GDM1 (cell line): ENCODE measurements at places on chromosomes 12 and 14.
A peak's percentile ranks its signal among the peaks of the same experiment; 100 is the strongest.

DNA sequence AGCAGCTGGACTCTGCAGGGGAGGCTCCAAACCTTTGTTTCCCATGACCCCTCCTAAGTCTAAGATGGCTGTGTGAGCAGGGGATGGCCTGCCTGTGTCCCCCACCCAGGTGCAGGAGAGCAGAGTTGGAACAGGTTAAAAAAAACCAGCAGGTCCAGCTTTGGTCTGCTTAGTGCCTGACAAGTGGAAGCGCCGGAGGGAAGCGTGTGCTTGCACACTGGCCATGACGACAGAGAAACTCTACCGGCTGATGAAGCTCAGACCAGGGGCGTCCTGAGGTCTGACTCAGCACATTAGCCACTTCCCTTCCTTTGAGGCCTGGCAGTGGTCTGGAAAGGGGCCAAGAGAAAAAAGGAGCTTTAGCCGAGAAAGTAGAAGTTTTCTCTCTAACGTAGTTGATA lies 280.1 kb downstream of the VRK1 start:
- DNase-seq, result peak; percentile 75

DNA sequence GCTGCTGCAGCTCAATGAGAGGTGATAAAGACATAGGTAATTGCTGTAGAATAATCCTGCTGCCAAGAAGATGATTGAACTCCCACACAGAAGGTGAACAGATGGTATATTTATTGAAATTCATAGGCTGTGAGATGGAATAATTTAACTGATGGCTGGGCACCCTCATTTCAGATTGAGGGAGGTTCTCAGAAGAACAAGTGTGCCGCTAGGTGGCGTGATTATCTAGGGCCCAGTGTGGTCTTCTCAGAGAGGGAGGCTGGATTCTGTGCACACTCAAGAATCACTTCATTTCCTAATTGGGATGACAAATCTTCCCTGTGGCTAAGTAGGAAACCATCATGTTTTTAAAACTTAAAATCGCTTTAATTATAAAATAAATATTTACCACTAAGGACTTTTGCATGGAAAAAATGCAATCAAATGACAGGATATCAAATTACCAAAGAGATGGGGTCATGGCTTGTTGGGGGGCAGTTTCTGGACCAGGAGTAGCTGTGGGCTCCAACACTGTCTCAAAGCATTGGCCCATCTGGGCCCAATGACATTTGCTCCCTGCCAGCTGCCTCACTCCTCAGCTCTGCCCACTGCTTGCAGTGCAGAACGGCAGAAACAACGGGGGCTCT lies 132.3 kb downstream of the SNAPC1 start:
- DNase-seq, result peak; percentile 17

DNA sequence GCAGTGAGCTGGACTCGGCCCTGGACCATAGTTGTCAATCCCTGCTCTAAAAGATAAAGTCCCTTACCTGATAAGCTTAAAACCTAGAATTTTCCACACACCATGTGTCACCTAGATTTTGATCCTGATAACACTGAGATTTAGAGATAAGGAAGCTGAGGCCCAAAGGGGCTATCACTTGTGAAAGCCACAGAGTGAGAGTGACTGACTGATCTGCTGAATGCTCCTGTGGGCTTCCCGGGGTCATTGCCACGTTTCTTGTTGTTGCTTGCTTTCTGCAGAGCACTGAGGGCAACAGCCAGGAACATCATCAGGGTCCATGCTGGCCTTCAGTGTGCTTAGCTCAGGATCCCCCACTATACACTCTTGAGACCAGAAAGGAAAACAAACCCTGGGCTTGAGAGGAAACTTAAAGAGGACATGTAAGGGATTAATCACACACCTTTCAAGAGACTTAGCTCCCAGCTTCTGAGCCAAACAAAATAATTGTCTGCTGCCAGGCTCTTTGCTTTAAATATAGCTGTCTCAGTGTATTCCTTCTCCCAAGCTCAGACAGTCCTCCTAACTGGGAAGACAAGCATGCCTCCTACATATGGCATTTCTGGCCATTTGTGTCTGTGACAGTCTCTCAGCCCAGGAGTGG lies 82.6 kb upstream of the ARHGAP5 start:
- no peak for DNase-seq

GRCh38 chr14:101380512-101380911 lies 180.8 kb upstream of the DIO3 start:
- no peak for DNase-seq

DNA sequence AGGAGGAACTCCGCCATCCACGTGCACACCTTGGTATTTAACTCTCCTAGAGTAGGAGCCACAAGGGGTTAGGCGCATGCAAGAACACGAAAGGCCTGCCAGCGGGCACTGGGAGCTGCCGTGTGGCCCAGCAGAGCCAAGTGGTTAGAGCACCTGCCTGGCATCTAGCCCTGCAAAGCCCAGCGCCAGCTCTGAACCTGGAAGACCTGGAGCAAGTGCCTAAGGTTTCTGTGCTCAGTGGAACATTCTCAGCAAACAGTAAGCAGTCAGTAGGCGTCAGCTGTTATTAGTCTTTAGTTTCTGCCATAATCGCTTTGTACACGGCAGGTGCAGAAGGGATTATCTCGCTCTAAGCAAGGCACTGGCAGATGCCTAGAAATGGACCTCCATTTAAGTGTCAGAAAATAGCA lies 55.4 kb downstream of the SETD3 start:
- DNase-seq, result no peak

- DNase-seq, result no peak
Measured at GRCh38 chr12:109510196-109510595, 32.8 kb downstream of the UBE3B start.

- DNase-seq, result no peak
Measured at GRCh38 chr12:93115198-93115601, 186.1 kb upstream of the EEA1 start.

DNA sequence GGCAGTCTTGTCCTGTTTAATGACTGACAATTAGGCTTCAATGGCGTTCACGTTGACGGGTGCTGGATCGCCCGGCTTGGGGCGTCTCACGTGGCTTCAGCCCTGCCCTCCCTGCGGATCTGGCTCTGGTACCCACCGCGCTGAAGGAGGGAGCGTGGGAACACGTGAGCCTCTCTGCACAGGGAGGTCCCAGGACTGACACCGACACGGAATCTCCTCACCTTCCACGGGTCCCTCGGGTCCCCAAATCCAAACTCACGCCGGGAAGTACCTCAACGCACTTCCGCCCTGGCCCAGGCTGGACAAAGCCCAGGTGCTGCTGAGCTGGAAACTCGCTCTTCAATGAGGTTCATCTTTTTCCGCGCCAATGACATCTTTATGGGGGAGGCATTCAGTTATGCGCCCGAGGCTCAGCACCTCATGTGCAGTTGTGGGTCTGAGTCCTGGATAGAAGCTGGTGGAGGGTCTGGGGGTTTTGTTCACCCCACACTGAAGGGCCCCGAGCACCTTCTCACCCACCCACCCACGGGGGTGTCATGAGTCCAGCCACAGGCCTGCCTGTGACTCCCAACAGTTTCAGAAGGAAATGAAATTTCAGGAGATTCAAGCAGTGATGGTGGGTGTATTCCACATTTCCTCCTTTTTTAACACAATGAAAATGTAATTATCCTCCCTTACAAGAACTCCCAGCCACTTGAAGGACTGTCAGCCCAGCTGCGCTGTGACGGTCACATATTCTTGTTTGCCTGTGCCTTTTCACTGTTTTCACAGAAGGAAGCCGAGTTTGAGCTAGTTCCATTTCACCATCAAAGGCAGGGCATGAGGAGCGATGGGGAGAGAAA lies 251.7 kb upstream of the SFSWAP start:
- DNase-seq, result no peak

- peak; percentile 14 for DNase-seq
Measured at GRCh38 chr12:127381043-127381668, 885.8 kb upstream of the TMEM132C start.

DNA sequence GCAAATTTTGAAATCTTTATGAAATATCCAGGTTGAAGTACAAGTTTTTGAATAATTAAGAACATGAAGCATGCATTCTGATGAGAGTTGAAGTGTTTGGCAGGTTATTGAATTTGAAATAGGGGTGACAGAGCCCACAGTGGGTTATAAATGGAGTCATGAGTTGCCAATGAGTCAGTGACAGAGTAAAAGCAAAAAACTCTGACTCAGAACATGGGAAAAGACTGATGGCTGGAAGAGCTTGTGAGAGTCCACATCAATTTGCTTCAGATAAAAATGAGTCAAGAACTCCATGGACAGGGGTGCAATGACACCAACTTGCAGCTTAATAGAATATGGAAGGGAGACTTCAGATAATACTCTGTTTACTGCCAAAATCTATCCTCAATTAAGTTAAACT lies 105.3 kb downstream of the SLC6A15 start:
- no peak for DNase-seq

DNA sequence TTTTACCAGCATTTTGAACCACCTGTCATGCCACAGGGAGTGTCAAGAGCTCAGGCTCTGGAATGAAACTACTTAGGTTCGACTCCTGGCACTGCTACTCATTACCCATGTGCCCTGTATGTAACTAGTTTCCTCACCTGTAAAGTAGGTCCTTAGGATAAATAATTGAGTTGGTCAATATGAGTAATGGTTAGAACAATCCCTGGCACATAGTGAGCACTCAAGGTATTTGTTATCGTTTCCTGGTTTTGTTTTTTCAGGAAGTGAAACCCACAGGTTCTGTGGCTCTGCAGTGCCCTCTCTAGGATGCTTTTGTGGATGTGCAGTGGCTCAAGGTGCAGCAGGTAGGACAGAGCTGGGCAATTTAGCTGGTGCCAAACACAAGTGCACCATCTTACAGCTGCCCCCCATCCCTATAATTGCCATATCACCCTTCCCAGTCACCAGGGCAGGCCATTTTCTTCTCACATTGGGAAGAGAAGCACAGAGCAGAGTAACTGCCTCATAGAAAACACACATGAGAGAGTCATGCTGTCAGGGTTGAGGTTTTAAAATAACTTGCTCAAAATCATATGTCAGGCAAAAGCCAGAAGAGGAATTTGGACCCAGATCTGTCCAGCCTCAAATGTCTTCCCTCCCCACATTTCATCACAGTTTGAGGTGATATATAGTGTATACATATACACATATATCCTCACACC lies 297.5 kb downstream of the RPAP3 start:
- DNase-seq, result no peak

- no peak for DNase-seq
Measured at GRCh38 chr14:88305528-88306322, 17.3 kb downstream of the KCNK10 start.

GRCh38 chr12:27009881-27010301 lies 4.3 kb downstream of the TM7SF3 start:
- no peak for DNase-seq

- no peak for DNase-seq
Measured at GRCh38 chr14:97506626-97507025, 709.4 kb downstream of the VRK1 start.

- no peak for DNase-seq
Measured at GRCh38 chr12:66309606-66310005, 7.3 kb downstream of the HELB start.

- no peak for DNase-seq
Measured at GRCh38 chr12:114403011-114403689, 2.8 kb downstream of the TBX5 start.

DNA sequence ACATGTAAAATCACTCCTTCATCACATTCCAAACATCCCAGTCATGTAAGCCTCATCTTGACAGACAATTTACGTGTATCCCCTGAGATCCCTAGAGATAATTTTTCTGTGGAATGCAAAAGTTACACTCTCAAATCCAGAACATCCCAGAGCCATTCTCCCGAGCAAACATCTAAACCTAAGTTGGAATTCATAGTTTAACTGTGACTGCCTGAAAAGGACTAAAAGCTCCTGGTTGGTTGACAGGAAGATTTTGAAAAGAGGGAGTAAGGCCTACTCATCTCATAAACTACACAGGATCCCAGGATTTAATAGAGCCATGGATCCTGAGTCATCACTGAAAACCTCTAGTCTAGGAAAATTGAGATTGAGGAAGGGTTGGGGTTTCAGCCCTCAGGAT lies 123.6 kb downstream of the SCN8A start:
- no peak for DNase-seq

DNA sequence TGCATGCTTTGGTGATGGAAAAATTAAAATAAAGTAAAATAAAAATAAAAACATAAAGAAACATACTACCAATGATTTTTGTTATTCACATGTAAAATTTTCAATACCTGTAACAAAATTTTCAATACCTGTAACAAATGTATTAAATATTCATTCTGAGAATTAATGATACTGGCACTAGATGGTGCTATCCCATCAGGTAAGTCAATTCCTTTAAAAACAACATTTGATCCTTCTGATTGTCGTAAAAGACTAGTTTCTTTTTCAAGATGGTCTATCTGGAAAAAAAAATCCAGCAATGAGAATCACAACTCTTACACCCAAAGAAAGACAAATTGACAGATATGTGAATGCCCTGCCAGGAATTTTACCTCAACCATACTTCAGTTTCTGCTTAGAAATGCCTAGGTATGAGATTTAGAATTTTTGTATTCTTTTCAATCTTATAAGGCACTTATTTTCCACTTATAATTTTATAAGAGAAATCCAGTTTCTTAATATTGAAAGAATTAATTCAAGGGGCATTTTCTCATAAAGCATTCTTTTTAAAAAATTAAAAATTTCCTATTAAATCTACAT lies 30.7 kb downstream of the CEP290 start:
- DNase-seq, result no peak

DNA sequence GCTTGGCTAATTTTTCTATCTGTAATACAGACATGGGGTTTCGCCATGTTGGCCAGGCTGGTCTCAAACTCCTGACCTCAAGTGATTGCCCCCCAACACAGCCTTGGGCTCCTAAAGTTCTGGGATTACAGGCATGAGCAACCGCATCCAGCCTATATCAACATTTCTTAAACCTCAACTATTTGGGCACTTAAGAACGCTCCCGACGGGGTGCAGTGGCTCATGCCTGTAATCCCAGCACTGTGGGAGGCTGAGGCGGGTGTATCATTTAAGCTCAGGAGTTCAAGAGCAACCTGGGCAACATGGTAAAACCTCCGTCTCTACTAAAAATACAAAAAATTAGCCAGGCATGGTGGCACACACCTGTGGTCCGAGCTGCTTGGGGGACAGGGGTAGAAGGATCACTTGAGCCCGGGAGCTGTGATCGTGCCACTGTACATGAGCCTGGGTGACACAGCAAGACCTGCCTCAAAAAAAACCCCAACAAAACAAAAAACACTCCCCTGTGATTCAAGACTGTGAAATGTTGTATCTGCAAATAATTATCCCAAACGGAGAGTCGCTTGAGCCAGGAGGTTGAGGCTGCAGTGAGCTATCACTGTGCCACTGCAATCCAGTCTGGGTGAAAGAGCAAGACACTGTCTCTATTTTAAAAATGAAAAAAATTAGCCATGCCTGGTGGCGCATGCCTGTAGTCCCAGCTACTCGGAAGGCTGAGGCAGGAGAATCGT lies 21.5 kb downstream of the PPTC7 start:
- no peak for DNase-seq
